Stimulated activated CD4-positive, alpha-beta T cell treated with anti-CD3 and anti-CD28 coated beads, Interleukin-1b, Interleukin-23, amount 100 ng/mL, for 24 hours (primary cell): ENCODE measurements at places on chromosomes 1 and 21.

- DNase-seq = no peak
Observed at GRCh38 chr1:93021539-93022134, 57.4 kb upstream of the MTF2 start.

- DNase-seq = no peak
Observed at GRCh38 chr1:32073299-32074229, 825 bp downstream of the TMEM39B start.

- DNase-seq = no peak
Observed at GRCh38 chr1:194297094-194297493, 1110.7 kb upstream of the B3GALT2 start.

DNA sequence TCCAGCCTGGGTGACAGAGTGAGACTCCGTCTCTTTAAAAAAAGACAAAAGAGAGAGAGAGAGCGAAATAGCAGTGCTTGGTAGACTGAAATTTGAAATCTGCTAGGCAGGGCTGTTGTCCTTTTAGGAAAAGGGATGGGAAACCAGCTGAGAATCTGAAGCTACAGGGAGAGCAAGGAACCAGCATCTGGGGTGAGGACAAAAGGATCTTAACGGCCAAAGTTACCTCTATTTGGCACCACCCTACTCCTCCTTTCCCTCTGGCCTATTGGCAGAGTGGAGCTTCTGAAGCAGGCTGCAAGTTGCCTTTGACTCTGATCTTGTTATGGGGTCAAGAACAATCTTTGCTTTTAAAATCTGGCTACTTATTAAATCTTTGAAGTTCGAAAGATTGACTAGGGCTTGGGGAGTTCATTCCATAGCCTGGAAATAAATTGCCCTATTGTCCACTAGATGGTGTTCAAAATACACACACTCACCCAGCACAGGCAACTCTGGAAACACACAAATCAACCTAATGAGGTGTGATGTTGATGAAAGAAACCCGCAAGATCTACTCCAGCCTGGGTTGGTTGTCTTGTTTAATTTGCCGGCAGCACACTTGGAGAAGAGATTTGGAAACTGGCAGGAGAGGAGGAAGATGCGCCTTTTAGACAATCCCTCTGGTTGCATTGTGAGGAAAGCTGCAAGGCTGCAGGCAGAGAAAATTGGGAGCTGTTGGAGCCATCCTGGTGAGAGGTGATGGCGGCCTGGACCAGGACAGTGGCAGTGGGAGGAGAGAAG, 16.5 kb upstream of the PARP1 start:
- no peak for DNase-seq

DNA sequence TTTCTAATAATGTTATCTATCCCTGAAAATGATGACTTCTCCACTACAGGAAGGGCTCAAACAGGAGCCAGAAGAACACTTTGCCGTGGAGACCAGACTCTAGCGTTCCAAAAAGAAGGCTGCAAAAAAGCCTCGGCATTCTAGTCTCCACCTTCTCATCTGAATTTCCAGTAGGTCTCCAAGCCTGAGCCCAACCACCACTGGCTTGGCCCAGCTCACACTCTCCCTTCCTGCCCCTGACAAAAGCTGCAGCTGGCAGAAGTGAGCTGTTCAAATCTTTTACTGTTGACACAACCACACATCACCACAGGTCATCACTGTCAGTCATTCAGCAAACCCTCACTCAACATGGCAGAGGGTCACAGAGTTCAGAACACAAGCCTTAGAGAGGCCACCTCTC, 69.3 kb downstream of the CAMK2N1 start:
- no peak for DNase-seq

GRCh38 chr1:236734141-236734765, 48.0 kb downstream of the ACTN2 start:
- no peak for DNase-seq

DNA sequence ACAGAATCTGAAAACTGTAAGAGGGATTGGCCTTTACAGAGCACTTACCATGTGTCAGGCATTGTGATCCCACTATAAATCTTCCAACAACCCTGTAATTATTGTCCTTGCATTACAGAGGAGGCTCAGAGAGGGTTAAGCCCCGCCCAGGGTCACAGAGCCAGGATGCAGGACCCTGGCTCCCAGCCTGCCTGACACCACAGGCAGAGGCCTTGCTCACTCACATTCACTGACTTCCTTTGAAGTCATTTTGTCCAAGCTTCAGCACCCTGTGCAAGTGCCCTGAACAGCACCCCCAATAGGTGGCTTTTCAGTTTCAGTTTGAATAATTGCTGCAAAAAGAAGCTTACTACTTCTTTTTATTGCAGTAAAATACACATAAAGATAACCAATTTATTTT, 256.8 kb upstream of the NFIA start:
- DNase-seq = no peak

- no peak for DNase-seq
Observed at GRCh38 chr1:9957726-9958125, 14.5 kb downstream of the NMNAT1 start.

GRCh38 chr1:171258429-171258828, 10.1 kb downstream of the FMO1 start:
- DNase-seq = no peak

DNA sequence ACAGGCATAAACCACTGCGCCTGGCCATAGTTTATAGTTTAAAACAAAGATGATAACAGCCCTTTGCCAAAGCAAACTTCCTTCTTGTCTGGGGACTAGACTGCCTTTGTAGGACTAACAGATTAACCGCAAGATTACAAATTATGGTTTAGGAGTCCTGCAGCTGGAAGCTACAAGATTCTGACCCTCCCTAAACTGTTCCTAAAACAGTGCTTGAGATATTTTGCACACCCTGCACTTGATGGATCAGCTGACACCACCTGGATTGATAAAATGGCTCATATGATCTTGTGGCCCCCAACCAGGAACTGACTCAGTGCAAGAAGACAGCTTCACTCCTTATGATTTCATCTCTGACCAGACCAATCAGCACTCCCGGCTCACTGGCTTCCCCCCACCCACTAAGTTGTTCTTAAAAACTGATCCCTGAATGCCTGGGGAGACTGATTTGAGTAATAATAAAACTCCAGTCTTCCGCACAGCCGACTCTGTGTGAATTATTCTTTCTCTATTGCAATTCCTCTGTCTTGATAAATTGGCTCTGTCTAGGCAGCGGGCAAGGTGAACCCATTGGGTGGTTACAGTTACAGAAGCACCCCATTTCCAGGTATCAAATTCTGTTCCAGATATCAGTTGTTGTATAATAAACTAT, 13.8 kb upstream of the RNF11 start:
- DNase-seq = no peak

- DNase-seq = peak; percentile 26
Observed at GRCh38 chr1:11648732-11649158, 5.5 kb downstream of the FBXO2 start.

GRCh38 chr1:109919303-109919702, 8.7 kb downstream of the CSF1 start:
- DNase-seq = no peak

GRCh38 chr1:204128964-204129896, 22.6 kb downstream of the ETNK2 start:
- peak; percentile 44 for DNase-seq

DNA sequence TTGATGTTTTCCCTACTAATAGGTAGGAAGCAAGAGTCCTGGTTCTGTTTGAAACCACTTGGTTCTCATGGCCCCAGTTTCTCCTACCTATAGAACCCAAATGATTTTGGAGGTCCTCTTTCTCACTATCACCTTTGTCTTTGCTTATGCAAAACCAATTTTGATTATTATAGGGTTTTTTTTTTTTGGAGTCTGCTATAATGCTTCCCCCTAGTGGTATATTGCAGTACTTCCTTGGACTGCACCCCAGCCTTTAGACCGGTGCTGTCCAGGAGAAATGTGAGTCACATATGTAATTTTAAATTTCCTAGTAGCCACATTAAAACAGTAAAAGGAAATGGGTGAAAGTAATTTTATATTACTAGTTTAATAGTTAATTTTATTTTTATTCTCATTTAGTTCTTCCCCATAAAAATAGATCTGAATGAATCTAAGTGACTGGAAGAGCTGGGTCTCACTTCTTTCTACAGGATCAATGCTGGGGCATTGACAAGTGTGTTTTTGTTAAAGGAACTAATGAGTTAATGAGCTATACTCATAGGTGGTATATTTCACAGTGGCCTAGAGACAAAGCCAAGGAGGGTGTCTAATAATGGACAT, 10.6 kb downstream of the FCMR start:
- DNase-seq = no peak

DNA sequence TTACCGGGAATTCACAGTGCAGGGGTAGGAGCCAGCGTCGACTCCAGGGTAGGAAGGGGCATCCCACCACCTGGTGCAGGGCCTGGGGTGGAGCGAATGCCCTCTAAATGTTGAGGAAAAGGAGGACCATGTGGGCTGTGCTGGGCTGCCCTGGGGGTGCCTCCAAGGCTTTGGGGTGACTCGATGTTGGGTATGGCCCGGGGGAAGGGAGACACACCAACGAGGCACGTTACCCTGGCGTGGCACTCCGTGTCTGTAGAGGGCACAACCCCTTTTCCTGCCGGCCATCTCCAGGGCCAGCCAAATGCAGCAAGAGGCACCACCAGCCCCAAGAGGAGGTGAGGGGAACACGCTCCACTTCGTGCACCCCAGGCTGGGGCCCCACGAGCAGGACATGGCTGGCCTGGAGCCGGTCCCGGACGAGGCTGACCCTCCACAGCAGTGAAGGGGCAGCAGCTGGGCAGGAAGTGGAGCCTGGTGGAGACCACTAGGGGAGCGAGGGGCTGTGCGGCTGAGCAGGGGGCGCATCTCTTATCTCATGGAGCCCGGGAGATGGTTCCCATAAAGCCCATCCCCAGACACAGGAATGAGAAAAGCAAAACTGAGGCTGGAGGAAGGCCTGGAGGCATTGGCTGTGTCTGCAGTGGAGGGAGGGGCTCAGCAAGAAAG, 11.2 kb downstream of the ACTRT2 start:
- no peak for DNase-seq

DNA sequence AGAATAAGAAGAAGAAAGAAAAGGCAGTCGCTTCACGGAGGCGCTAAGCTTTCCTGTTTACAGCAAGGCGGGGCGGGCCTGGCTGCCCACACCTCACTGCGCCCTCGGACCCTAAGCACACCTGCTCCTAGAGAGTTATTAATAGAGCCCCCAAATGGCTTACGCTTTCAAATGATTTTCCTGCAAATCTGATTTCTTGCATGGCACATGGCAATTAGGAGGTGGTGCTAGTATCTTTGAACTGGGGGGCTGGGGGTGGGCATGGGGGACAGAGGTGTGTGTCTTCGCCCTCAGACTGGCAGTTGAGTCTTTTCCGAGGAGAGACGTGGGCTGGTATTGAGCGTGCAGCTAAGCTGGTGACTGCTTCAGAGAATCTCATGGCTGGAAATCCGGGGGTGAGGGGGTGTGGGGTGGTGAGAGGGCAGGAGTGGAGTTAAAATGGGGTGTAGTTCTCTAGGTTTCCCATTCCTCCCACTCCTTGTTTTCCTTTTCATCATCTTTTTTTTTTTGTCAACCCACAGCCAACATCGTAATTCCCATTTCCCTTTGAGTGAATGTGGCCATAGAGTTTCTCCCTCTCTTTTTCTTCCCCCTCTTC, 1.3 kb downstream of the S1PR1 start:
- peak; percentile 45 for DNase-seq

DNA sequence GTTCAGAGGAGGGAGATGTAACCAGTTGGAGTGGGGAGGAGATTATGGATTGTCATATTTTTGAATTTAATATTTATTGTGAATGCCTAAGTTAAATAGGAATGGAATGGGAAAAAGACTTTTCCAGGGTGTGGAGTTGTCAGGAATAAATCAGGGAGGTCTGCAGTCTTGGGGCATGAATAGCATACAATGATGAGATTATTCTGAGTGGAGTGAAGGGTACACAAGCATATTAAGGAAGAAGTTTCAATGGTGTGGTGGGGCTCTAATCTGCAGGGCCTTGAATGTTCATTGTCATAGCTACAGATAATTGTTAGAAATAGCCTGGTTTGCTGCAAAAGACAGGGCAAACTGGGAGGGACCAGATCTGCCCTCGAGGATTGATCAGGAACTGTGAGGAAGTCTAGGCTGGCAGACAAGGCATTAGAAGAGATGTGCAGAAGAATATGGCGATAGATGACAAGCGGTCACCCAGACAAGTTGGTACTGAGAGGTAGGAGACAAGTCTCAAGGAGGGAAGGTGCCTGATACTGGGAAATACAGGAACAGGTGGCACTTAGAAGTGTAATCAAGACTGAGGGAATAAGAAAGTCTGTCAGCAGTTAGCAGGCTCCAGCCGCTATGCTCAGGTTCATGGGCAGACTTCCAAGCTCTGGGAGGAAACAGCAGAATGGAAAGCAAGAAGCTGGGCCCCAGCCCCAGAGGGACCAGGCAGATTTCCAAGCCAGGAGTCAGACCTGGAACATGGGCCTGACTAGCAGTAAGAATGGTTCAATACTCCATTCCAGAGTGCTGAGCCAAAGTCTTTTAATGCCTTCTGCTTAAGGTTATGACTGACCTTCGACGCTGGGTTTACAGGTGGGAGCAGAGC, 20.9 kb upstream of the RGL1 start:
- DNase-seq = no peak

DNA sequence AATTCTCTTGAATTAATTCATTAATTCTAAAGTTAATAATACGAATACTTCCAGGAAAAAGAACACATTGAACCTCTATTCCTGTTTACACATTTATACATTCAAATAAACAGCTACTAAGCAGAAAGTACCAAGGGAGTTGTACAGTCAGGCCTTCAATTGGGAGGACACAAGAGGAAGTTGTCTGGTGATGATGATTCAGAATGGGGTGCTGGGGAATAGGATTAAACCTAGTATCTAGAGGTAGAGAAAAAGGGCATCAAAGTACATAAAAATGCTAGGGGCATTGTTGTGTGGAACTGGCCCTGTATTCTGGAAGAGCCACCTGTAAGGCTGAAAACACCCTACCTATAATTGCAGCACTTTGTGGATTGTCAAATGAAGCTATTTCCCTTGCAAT, 71.7 kb upstream of the MROH9 start:
- no peak for DNase-seq

DNA sequence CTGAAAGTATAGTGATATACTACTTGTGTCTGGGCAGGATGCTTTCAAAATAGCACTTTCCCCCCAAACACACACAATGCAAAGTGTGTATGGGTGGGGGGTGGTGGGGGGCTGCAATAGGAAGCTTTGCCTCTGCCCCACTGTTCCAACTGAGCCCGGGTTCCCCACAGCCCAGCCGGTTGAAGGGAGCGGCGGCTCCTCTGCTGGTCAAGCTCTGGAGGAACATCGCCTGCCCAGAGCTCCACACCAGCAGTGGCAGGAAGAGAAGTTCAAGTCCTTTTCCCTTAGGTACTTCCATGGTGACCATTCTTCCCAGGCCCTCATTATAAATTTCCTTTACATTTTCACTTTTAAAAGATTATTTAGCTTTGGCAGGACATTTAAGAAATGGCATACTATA, 74.9 kb downstream of the CAPZB start:
- no peak for DNase-seq

DNA sequence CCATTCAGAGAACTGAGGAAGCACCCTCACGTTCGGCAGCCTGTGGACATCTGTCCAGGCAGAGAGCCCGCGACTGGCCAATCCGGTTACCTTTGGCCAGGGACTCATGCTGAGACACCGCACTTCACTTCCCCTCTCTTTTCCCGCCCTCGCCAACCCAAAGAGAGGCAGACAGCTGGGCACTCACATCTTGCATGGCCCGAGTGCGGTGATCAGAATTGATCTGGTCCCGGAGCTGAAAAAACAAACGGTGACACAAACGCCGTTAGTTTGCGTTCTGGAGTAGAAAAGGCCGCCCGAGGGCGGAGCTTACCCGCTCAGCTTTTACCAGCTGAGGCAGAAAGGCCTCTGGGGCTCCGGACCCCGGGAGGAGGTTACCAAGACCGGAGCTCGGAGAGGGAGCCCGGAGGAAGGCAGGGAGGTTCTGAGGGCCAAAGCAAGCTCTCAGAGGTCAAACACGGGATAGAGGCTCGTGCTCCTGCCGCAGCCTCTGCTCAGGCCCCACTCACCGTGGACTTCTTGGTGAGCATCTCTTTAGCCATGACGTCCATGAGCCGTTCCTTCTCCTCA, 376 bp downstream of the SF3A3 start:
- peak; percentile 16 for DNase-seq
